ENCODE measurements at places on chromosomes 13 and 19.

DNA sequence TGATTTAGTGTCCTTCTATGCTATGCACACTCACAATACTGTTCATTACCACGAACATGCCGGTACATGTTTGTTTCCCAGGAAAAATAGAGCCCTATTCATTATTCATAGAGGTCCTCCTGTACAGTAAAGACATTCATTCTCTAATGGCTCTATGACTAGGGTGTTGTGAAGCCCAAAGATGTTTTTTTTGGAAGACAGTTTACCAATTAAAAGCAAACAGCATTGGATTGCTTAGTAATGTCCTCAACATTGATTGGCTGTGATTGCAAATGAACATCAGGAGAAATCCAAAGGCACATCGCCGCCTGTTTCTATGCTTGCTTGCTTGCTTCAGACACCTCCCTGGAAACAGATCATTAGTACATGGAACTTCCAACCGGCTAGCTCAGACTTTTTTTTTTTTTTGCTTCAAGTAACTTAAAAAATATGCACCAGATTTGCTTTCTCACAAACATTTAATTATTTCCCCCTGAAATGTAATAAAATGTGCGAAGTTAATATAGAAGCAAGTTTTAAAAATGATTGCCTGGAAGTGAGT is 8.8 kb upstream of the GPC6 start:
- H3K4me1 ChIP-seq = no peaks in the 10 kb centered on the region
- DNase-seq = no peak
- no peak overlapping the region for H3K4me3 ChIP-seq

DNA sequence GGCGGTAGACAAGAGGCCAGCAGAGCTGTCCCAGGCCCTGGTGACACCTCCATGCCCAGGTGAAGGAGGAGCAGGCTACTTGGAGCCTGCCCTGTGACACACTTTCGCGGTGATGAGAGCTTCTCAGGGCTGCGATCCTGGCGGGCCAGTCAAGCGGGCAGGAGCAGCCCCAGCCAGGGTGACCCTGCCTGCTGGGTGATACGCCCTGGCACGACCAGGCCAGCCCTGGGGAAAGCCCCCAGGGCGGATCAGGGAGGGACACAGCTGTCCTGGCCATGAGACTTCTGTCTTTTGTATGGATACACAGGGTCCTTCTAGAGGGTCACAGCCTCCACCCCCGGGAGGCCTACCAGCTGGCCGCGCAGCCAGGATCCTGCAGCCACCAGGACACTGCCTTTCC is 13.1 kb downstream of the DNM2 start:
- peaks cover 46% of the 10 kb centered on the region for H3K4me1 ChIP-seq
- DNase-seq = peak; percentile 56
- peak overlapping the region; percentile 57 for H3K4me3 ChIP-seq
- peaks cover 4% of the 10 kb centered on the region for H3K36me3 ChIP-seq
- no peaks in the 10 kb centered on the region for H3K27me3 ChIP-seq
- H3K27ac ChIP-seq = peak overlapping the region; percentile 93

GRCh38 chr19:7340959-7341837 is 7.5 kb upstream of the ARHGEF18 start:
- H3K27ac ChIP-seq = no peak overlapping the region
- H3K4me1 ChIP-seq = peaks cover 73% of the 10 kb centered on the region
- peak; percentile 71 for DNase-seq
- no peak overlapping the region for H3K4me3 ChIP-seq
- no peaks in the 10 kb centered on the region for H3K36me3 ChIP-seq
- no peaks in the 10 kb centered on the region for H3K27me3 ChIP-seq

GRCh38 chr13:78183732-78184131 is 265.1 kb upstream of the EDNRB start:
- H3K36me3 ChIP-seq = no peaks in the 10 kb centered on the region

DNA sequence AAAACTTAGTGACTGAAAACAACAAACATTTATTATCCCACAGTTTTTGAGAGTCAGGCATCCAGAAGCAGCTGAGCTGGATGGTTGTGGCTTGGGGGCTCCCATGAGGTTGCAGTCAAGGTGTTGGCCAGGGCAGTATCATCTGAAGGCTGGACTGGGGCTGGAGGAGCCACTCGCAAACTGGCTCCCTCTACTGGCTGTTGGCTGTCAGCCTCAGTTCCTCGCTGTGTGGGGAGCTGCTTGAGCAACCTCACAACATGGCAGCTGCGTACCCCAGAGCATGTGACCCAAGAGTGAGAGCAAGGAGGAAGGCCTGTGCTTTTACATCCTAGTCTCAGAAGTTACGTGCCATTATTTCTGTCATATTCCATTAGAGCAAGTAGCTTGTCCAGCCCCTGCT is 9.7 kb downstream of the YJU2 start:
- peaks cover 5% of the 10 kb centered on the region for H3K4me1 ChIP-seq
- H3K27ac ChIP-seq = no peak overlapping the region
- DNase-seq = no peak
- no peak overlapping the region for H3K4me3 ChIP-seq

- H3K4me1 ChIP-seq = no peaks in the 10 kb centered on the region
- DNase-seq = no peak
- no peak overlapping the region for H3K4me3 ChIP-seq
These were observed 650.8 kb upstream of the PCDH9 start for GRCh38 chr13:67880916-67881315.

DNA sequence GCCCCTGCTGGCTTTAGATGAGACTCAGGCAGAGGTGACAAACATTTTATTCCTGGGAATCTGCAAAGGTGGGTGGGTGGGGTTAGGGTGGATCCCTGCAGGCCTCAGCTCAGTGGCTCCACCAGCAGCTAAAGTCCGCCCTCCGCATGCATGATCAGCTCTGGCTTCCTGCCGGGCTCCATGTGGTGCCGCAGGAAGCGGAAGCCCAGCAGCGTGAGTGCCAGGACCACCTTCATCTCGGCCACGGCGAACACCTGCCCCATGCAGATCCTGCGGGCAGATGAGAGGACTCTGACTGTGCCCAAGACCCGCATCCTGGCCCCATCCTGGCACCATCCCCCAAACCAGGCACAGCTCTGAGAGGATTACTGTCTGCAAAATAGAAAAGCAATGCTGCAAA is 26.3 kb downstream of the CYP4F2 start:
- no peaks in the 10 kb centered on the region for H3K27me3 ChIP-seq
- peaks cover 29% of the 10 kb centered on the region for H3K4me1 ChIP-seq
- DNase-seq = peak; percentile 18
- H3K27ac ChIP-seq = no peak overlapping the region
- H3K4me3 ChIP-seq = peak overlapping the region; percentile 20

All from CD14-positive monocyte (primary cell).